Occipital lobe (tissue), 3 donors: ENCODE measurements at places on chromosomes 1 and 21.

DNA sequence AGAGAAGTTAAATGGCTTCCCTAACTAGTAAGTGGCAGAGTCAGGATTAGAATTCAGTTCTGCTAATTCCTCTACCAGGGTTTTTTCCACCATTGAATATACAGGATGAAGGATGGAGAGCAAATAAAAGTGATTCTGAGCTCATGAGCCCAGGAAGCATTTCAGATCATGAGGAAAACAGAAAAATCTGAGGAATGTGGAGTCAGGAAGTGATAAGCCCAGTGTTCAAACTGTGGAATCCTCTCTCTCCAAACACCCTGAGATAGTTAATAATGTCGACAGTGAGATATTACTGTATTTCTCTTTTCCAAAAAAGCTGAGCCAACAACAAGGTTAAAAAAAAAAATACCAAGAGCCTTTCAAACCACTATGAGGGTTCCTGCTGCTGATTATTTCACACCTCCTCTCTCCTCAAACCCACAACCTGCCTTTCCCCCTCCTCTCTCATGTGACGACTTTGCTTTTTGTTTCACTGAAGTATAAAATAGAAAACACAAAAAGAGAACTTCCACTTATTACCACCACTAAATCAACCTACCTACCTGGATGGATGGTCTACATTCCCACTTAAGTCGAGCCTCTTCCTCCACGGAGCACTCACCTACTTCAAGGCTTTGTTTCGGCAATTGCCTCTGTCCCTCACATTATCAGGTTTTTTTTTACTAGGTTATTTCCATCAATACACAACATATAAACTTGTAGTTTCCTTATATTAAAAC is 8.9 kb downstream of the SLAMF1 start:
- DNase-seq = no peak

DNA sequence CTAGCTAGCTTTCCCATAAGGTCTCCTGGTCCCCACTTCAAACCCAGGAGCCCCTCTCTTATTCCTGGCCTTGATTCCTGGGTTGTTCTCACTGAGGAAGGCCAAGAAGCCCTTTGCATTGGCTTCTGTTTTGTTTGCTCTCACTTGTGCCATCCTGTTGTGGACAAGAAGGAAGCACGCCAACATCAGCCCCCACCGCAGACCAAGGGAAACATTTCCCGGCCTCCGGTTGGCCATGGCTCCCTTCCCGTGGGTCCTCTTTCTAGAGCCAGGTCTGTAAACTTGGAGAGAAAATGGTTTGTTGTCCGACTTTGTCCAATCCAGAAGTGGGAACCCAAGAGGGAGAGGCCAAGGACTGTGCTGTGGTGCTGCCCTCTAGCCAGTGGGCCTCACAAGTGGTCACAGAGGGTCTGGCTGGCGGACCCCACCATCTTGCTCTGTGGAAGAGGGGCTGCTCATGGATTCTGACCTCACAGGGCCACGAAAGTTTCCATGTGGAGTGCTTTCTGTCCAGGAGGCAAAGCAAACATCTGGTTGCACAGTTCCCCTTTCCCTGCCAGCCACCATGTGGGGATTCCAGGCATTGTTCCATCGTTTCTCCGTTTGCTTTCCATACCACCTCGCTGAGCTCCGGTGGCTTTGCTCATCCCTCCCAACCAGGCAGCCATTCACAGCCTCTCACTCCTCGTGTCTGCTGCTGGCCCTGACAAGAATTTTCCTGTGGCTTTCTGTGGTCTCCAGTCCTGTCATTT is 18.9 kb upstream of the TENT5C start:
- DNase-seq = no peak

DNA sequence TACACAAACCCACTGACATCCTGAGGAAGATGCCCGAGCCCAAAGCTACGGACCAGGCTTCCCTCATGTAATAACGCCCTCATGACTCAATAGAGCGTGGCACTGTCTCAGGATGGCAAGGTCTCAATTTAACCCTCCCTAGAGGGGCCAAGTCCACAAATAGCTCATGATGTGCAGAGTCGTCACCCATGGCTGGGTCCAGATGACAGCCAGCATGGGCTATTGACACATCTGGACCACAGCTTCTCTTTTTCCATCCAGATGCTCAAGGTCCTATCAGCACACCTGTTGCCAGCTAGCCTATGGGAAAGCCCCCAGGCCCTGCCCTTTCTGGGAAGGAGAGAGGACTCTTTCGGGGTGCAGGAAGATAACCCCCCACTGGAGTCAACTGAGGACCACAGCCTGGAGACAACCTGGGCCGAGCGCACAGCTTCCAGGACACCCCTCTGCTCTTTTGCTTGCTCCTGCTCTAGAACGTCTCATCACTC is 2.8 kb downstream of the LAPTM5 start:
- DNase-seq = no peak

DNA sequence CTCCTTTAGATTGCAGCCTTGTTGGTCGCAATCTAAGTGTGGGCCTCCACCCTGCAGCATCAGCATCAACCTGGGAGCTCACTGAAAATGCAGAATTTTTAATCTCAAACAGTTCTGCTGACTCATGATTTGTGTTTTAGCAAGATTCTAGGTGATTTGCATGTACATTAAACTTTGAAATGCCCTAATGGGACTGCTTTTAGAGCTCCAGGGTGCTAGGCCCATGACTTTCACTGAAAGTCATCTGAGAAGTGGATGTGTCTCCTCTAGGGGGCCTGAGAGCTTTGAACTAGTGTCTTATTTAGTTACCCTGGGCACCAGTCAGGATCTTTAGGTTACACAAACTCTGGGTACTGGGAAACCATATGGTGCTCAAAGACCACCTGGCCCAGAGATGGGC is 9.0 kb downstream of the TRIM67 start:
- no peak for DNase-seq

- DNase-seq = no peak
These were observed 57.2 kb downstream of the AGPAT3 start for GRCh38 chr21:43921979-43922945.

- DNase-seq = no peak
These were observed 636 bp downstream of the WARS2 start for GRCh38 chr1:119139857-119140176.

GRCh38 chr1:43912607-43913006 is 21.0 kb upstream of the ARTN start:
- DNase-seq = no peak

DNA sequence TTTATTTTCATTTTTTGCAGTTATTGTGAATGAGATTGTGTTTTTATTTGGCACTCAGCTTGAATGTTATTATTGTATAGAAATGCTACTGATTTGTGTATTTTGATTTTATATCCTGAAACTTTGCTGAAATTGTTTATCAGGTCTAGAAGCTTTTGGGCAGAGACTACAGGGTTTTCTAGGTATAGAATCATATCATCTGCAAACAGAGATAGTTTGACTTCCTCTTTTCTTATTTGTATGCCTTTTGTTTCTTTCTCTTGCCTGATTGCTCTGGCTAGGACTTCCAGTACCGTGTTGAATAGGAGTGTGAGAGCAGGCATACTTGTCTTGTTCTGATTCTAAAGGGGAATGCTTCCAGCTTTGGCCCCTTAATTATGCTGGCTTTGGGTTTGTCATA is 27.3 kb downstream of the ZNF691 start:
- no peak for DNase-seq

- no peak for DNase-seq
These were observed 185.0 kb downstream of the PBX1 start for GRCh38 chr1:164743976-164744375.

GRCh38 chr1:116242741-116243140 is 130.3 kb upstream of the ATP1A1 start:
- DNase-seq = no peak

DNA sequence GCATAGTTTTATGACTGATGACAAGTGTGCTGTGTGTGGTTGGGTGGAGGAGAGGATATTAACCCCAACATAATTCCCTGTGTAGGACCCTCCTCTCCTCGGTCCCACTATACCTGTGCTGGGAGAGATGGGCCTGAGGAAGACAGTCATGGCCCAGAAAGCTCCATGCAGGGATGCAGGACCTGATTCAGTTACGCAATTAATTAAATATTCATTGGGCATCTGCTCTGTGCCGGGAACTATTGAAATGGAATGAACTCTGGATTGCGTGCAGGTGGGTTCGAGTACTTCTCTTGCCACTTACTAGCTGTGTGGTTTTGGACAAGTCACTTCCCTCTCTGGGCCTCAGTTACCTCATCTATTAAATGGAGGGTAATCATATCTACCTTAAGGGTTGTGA is 74.6 kb downstream of the CD247 start:
- DNase-seq = no peak

DNA sequence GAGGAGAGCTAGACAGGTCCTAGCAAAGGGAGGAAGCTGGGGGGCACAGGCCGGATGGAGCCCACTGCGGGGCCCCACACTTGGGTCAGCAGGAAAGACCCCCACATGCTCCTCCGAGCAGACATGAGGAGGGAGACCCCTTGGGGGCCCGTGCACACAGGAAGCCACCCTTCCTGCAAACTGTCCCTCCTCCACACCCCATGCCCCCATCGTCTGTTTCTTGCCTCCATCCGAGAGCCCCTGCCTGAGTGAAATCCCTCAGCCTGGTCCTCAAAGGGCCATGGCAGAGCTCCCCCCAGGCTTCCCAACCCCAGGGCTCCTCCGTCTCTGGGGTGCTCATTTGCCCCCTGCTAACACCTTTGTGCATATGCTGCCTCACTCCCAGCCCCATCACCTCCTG is 168.0 kb downstream of the PRDM16 start:
- no peak for DNase-seq

GRCh38 chr1:32742956-32743355 is 40.4 kb upstream of the SYNC start:
- DNase-seq = no peak

DNA sequence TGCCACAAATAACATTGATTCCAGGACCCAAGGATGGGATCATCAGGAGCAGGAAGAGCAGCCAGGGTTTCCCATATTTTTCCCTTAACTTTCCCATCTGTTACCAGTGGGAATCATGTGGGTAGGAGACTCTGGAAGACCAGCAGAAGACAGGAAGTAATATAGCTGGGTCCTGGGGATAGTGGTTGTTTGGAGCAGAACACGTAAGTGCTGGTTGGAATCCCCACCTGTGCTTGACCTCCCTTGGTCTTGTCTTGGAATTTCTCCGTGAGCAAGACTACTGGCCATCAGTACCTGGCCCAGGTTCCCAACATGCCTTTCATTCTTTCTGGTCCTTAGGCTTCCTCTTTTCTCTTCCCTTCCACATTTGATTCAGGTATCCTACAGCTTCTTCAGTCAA is 20.9 kb upstream of the SLC27A3 start:
- no peak for DNase-seq

- no peak for DNase-seq
These were observed 231.6 kb downstream of the NFIA start for GRCh38 chr1:61313906-61314422.

DNA sequence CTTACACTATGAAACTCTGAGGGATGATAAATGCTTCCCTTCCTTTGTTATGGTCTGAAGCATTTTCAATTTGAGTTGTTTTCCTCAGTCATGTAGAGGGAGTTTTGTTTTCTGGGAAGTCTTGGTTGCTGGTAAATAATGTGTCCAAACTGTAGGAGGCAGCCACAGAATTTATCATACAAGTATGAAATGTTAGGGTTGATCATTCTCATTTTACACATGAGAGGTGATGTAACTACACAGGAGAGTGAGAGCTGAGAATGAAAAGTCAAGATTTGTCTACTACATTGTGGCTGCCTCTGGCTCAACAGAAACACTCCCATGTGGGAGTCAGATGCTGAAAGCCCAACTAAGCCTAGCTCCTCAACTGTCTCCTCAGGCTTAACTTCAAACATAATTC is 182.5 kb upstream of the SGIP1 start:
- no peak for DNase-seq

- no peak for DNase-seq
These were observed 559 bp upstream of the MTARC2 start for GRCh38 chr1:220747437-220748088.

- no peak for DNase-seq
These were observed 101.5 kb upstream of the TLR5 start for GRCh38 chr1:223244366-223245103.

GRCh38 chr1:97820470-97821188 is 100.2 kb downstream of the DPYD start:
- no peak for DNase-seq

DNA sequence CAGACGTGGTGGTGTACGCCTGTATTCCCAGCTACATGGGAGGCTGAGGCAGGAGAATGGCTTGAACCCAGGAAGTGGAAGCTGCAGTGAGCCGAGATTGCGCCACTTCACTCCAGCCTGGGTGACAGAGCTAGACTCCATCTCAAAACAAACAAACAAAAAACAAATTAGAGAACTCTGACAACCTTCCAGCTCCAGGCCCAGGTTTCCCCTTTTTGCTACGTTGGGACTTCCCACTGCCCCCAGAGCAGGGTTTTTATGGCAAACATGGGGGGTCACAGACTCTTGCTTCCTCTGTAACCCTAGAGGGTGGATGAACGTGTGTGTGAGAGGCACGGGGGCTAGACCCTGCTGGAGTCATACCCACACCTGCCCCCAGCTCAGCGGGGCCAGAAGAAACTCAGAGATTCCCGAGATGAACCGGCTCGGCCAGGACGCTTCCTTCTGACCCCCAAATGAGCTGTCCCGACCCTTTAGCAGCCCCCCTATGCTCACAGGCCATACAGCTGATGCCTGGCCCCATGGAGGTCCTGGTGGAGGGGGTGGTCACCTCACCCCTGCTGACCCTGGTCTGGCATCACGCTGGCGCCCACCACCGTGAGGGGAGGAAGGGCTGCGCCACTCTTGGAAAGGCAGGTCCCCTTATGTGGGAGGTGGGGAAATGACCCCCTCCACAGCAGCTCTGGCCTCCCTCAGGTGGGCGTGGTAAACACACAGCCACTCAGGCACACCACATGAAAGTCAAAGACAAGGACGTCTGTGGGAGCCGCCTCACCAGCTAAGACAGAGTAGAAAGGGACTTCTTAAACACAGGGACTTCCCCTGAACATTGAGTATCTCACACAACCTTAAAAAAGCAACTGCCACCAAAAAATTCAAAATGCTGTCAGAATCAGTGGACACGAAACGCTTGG is 7.1 kb downstream of the GPR157 start:
- DNase-seq = no peak

DNA sequence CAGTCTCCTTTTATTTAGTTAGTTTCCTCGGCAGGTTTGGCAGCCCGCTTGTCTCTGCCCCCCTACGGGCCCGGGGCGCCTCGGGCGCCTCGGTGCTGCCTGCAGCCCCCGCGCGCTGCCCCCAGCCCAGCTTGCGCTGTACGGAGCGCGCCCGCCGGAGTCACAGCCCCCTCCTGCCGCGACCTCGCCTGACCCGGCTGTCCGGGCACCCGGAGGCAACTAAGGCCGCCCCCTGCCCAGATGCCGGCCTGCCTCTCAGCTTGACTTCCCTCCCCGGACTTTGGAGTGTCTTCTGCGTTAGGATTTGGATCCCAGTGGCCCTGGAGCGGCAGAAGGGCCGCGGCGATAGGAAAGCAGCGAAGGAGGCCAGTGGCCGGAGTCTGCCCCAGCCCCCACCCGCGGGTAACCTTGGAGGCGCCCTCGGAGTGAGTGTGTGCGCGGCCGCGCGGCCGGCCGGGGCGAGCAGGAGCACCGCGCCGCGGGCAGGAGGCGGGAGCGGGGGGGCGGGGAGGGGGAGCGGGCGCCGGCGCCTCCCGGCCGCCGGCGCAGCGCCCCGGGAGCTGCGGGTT is 7.6 kb downstream of the CDKN2C start:
- peak; percentile 28 for DNase-seq
